NCI-H2171 (cell line): ENCODE measurements at places on chromosomes 5 and 9.
A peak's percentile ranks its signal among the peaks of the same experiment; 100 is the strongest.

GRCh38 chr5:89083791-89084190 is 200.8 kb upstream of the MEF2C start:
- no peak for DNase-seq

DNA sequence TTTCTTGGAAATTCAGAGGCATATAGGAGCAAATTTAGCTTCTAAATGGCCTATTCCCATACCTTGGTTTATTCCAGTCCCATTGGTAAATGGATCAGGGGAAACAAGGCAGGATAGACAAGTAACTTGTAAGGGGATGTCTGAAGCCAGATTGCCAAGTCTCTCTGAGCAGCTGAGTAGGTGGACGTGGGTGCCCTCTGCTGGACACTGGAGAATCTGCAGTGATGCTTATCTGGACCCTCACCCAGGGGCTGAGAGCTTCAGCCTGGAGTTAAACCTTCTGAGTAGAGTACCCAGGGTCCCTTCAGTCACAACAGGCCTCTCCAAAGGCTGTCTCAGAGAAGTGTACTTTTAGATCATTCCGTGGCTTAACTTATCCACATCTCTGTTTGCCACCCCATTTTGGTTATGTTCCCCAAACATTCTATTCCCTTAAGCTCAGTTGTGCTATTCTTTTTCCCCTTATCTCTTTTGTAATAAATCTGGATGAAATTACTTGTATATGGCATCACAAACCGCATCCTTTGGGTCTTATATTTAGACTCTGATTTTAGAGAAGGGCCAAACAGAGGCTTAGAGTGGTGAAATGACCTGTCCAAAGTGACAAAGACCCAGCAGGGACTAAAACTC is 218.3 kb upstream of the GLRA1 start:
- peak; percentile 22 for DNase-seq

DNA sequence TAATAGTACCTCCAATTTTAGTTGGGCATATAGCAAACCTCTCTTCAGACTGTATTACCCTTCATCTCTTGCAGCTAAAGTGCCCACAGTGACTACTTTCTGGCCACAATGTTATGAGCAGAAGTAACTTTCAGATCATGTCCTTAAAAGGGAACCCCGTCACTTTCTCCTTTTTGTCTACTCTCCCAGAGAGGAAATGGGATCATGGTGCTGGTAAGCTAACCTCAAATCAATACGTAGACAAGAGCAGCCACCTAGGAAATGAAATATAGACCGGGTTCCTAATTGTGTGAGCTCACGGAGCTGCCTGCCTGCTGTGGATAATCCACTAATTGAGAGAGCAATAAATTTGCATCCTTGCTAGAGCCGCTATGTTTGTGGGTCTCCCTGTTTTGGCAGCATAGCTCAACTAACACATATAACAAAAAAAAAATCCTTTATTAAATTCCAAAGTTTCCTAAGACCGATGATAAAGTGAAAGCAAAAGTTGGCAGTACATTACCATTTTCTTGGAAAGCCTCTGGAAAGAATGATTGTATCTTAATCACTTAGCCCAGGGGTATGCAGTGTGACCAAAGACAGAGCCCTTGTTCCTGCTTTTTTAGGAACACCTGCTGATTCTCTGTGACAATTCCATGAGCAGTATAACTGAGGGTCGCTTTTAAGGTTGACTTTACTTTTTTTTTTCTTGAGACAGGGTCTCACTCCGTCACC is 5.6 kb upstream of the IL7R start:
- no peak for DNase-seq

DNA sequence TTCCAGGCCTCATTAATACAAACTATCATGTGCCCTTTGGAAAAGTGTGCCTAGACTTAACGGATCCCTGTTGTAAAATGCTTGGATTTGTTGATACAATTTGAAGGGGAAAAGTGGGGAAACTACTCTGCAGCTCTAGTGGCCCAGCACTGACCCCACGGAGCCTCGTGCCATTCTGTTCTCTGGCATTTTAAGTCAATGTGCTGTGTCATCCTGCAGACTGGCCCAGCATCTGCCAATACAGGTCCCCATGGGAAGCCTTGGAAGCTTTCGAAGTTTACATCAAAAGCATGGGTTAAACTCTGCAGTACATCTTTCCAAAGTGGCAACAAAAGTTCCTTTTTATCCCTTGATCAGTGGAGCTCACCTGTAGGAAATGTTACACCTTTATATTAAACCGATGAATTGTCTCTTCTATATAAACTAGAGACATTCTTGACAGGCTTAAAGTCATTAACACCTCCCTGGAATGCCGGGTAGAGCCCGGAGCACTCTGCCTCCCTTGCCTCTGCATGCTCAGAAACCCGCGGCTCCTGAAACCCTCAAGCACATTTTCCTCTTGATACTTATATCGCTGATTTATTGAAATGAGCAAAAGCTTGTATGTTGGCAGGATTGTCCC is 596.0 kb upstream of the ADAMTS16 start:
- no peak for DNase-seq

DNA sequence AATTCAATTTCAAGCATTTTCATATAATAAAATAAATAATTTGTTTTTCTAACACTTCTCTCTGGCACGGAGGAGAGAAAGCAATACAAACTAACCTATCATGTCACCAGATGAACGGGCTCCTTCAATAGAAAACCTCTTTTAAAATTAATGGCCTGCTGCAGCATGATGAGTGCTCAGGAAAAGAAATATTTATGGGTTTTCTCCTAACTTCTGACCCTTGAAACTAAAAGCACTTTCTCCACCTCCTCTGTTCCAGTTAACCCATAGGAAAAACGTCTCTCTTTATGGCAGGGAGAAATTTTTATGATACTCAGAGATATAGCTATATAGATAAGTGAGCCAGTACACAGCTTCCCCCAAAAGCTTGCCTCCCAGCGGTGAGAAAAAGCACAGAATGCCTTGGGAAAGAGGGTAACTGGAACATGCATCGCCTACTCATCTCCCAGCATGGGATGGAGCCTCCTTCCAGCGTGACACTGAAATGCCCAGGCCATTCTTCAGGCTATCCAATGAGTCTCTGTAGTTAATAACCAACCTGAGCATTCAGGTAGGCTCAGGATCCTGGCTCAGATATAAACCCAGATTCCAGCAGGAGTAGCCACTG is 963.0 kb upstream of the DMAC1 start:
- no peak for DNase-seq

DNA sequence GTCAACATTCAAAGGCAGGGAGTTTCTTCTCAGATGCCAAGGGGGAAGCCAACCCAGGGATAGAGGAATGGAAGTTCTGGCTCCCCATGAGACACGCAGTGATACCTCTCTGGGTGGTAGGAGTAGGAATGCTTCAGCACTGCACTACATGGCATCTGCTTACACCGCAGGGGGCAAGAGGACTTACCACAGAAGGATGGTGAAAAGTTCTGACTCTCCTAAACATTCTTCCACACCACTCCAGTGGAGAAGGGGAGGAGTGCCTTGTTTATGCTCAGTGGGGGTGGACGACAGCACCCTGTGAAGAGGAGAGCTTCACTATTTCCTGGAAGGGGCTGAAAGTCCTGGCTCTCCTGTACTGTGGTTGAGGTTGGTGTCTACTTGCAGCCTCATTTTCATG is 1011.3 kb upstream of the WWC1 start:
- no peak for DNase-seq
